ENCODE measurements at places on chromosomes 13 and 19.
A peak's percentile ranks its signal among the peaks of the same experiment; 100 is the strongest.

GRCh38 chr13:27966641-27967202, 2.4 kb downstream of the CDX2 start:
- no peak for DNase-seq

GRCh38 chr13:39370554-39370953, 232.4 kb downstream of the LHFPL6 start:
- DNase-seq: no peak

- DNase-seq: peak; percentile 44
These were observed at the start of gene HCST for GRCh38 chr19:35901854-35902661. HCST (plus strand) TSS chr19:35902529; CDS start chr19:35902594, 65 bp downstream.

DNA sequence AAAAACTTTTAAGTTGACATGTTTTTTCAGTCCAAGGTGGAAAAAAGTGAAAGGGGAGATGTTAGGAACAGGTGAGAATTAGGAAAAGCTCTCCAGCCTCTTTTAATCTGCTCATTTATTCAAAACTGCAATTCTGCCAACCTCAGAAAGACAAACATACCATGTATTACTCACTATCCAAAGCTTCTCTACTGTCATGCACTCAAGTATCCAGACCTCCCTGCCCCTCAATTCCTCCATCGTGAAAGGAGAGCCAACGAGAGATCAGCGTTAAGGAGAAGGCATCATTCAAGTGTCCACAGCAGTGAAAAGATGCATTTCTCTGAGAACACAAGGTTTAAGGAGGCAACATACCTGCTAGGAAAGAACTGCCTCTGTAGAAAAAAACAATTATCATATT, 24.5 kb downstream of the DIAPH3 start:
- no peak for DNase-seq

- peak; percentile 8 for DNase-seq
These were observed 87.1 kb upstream of the STK24 start for GRCh38 chr13:98664047-98664446.

DNA sequence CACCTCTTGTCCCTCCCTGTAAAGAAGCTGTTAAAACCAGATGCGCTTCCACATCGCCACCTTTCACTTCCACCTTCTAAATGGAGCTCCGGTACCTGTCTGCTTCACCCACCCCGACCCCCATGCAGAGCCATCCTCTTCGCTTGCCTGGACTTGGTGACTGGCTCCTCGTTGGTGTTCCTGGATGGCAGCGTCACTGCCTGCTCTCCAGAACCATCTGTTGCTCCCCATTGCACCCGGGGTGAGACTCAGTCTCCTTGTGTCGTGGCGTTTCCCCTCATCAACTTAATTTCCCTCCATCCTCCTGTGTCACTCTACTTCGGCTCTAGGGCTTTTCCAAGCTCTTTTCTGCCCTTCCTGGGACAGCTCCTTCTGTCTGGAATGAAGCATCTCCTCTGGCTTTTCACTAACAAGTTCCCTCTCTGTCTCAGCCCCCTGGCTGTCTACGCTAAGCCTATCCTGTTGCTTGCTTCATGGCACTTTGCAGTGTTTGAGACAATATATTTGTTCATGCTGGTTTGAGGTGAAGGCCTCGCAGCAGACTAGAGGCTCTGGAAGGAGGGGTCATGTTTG, 10.3 kb downstream of the CEBPG start:
- no peak for DNase-seq

- no peak for DNase-seq
These were observed 2018.0 kb upstream of the PCDH20 start for GRCh38 chr13:63433546-63434150.

DNA sequence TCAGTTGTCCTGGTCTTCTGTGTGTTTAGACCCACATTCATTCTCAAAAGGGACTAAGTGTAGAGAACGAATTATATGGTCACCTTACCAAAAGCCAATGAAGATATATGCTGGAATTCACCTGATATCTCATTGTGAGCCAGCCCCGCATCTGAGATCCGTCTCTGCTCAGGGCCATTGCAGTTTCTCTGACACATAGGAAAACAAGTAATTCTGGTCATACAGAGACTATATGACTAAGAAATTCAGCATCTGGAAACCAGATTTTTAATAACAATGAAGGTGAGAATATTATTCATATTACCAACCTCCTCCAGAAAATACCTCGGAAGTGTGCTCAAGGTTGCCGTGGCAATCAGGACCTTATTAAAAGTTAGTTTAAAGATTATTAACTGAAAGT, 278.6 kb upstream of the EDNRB start:
- no peak for DNase-seq

DNA sequence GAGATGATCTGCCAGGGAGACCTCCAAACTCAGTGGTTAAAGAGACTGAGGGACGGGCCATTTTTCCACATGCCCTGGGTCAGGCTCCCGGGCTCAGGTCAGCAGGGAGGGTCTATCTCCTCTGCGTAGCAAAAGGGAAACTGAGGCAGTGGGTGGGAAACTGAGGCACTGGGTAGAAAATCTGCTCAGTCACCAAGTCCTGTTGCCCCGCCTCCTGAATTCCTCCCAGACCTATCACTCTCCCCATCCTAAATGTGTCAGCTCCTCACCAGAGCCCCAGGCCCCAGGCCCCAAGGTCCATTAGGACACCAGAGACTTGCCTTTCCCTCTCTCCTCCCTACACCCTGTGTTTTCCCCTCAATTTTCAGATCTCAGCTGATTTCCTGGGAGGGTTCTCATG, 2.4 kb downstream of the CD320 start:
- DNase-seq: no peak

DNA sequence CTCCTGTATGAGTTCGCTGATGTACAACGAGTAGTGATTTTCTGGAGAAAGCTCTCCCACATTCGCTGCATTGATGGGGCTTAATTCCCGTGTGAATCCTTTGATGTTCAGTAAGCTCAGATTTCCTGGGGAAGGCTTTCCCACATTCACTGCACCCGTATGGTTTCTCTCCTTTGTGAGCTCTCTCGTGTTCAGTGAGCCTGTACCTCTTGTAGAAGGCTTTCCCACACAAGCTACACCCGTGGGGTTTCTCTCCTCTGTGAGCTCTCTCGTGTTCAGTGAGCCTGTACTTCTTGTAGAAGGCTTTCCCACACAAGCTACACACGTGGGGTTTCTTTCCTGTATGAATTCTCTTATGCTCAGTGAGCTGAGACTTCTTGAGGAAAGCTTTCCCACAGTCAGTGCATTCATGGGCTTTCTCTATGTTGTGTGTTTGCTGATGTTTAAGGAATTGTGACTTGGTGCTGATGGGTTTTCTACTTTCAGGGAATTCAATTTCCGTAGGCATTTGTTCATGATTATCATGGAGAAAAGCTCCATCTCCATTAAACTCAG, 3.5 kb upstream of the ZNF577 start:
- no peak for DNase-seq

DNA sequence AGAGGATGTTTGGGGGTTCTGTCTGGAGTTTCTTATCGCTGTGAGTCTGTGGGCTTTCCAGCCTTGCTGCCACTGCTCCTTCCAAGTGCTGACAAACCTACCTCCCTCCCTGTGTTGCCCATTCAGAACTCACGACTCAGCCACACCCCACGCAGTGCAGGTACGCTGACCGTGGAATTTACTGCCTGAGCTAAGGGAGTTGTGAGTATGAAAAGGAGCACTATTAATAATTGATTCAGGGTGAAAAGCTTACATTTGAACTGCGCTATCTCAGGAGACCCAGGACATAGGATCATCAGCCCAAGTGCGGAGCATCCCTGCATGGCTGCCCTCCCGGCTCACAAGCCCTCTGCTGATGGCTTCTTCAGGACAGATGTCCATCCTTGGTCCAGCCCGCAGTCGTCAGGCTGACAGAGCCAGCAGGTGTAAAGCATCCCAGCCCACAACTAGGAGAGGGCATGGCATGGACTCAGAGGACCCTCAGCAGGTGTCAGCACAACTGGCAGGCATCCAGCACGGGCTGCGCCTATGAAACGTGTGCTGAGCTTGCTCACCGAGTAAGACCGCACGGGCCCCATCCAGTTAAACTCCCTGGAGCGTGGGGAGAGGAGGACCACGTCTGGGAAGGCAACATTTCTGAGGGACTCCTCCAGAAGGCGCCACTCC, 244.0 kb downstream of the COL4A1 start:
- DNase-seq: no peak

DNA sequence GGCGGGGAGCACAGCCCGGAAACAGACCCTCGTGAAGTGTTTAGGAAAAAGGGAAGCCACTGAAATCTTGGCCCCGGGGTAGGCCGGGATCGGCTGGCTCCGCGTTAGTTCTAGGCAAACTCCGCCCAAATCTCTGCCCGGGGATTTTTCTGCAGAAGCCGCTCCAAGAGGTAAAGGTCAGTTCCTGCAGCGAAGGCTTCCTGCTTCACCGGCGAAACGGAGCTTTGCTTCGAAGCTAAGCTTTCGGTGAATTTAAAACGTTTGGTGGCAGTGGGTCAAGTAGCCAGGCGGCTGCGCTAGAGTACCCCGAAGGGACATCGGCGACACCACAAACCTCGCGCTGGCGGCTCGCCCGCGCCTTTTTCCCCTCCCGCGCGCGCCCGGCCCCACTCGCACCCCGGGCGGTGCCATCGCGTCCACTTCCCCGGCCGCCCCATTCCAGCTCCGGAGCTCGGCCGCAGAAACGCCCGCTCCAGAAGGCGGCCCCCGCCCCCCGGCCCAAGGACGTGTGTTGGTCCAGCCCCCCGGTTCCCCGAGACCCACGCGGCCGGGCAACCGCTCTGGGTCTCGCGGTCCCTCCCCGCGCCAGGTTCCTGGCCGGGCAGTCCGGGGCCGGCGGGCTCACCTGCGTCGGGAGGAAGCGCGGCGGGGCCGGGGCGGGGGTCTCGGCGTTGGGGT, 441 bp downstream of the GJB2 start:
- DNase-seq: no peak

- no peak for DNase-seq
These were observed 51.4 kb upstream of the PSG8 start for GRCh38 chr19:42816894-42817293.

GRCh38 chr19:56309511-56310185, 5.0 kb downstream of the ZSCAN5A start:
- peak; percentile 25 for DNase-seq

DNA sequence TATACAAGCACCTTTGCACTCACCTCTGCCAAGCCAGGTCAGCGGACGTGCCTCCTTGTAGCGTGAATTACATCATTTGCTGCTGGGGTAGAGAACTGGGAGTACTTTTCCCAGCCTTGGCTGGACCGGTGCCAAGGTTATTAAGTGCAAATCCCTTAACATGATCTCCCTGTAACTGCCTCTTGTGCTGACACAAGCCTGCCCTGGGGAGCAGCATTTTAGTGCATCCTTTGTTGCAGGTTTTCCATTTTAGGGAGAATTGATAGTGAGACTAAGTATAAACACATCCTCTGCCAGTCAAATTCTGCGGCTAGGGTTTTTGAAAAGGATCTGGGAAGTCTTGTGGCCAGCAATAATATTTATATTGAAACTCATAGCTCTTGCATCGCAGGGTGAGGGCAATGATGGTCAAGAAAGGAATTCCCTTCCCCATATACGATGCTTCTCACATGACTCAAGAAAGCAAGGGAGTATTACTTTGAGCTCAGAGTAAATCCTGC, 32.7 kb upstream of the DCLK1 start:
- DNase-seq: no peak

DNA sequence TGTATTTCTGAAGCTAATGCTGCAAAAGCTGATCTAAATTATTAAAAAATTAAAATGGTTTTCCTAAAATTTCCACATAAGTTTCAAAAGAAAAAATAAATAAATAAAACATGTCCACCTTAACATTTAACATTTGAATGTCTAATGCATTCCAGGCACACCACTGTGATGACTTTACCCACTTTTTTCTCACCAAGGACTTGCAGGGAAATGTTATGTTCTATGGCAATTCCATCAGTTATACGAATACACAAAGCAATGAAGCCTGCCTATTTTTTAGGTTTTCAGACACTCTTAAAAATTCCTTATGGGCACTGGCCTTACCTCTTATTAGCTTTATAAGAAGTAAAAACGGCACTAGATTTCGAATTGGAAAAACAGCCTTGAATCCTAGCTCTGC, 10.2 kb downstream of the TSC22D1 start:
- no peak for DNase-seq

DNA sequence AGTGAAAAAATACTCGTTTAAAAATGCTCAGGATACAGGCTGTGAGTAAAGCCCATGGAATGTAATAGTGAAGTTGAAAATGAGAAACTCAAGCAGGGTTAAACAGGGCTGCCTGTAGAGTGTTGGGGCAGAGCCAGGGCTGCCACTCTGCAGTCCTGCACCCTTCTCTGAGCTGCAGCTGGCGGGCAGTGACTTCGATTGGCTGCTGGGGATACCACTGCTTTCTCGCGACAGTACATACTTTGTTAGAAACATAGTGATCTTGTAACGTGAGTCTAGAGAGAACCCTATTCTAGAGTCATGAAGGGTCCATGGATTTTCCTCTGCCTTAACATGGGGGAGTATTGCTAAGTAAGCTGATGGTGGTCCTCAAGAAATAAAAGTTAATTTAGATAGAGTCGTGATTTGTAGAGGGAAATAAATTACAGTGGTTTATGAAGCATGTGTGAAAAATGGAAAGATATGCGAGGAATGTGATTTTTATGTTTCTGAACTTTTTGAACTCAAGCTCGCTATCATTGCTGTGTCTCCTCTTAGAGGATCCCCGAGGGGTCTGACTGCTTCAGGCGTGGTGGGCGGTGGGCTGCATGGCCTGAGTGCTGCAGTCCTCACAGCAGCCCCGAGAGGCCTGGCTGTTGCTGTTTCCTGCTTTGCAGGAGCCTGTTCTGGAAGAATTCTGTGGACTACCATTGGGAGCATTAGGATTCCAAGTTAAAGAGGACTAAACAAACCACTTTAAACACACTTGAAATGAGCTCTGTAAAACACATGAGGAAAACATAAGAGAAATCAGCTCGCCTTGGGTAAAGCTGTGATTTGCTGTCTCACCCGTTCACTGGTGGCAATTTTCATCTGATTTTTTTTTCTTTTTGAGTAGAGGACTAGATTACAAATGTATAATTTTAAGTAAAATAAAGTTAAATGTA, 95.7 kb downstream of the ARHGEF7 start:
- DNase-seq: no peak

DNA sequence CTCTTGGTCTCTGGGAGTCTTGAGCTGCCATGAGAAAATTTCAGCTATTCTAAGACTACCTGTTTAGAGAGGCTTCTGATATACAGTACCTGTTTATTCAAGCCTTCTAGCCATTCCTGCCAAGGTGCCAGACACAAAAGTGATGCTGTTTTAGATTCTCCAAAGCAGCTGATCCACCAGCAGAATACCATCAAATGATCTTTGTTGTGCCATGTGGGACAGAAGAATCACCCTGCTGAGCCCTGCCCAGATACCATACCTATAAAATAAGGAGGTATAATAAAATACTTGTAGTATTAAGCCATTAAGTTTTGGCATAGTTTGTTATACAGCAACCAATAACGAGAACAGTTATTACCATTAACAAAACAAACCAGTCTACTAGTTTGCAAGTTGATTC, 14.1 kb upstream of the SOX21 start:
- no peak for DNase-seq

DNA sequence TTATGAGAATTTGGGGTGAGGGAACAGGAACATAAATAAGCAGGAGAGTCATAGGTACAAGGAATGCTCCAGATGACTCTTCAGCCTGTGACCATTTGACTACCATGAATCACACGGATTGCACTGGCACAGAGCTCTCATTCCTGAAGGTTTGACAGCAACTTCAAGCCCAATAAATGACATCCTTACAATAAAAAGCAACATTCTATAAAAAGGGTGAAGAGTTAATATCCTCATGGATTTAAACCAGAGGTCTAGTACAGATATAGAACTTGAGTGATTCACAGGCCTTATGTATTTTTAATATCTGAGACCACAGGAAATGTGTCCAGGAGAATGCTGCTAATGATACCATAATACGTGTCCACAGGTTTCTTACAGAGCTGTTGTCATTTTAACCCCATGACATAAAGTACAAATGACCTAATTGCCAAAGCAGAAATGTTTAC, 158.1 kb downstream of the IRS2 start:
- DNase-seq: no peak

Measured in CD4-positive, alpha-beta T cell treated with Interleukin-4 for 4 hours (primary cell).